Astrocyte (in vitro differentiated cells and primary cell): ENCODE measurements at places on chromosomes 6 and 20.

- DNase-seq = no peak
Observed at GRCh38 chr6:49733680-49734079, 10.5 kb downstream of the CRISP3 start.

GRCh38 chr6:153668758-153669157, 370.3 kb upstream of the OPRM1 start:
- DNase-seq = no peak

DNA sequence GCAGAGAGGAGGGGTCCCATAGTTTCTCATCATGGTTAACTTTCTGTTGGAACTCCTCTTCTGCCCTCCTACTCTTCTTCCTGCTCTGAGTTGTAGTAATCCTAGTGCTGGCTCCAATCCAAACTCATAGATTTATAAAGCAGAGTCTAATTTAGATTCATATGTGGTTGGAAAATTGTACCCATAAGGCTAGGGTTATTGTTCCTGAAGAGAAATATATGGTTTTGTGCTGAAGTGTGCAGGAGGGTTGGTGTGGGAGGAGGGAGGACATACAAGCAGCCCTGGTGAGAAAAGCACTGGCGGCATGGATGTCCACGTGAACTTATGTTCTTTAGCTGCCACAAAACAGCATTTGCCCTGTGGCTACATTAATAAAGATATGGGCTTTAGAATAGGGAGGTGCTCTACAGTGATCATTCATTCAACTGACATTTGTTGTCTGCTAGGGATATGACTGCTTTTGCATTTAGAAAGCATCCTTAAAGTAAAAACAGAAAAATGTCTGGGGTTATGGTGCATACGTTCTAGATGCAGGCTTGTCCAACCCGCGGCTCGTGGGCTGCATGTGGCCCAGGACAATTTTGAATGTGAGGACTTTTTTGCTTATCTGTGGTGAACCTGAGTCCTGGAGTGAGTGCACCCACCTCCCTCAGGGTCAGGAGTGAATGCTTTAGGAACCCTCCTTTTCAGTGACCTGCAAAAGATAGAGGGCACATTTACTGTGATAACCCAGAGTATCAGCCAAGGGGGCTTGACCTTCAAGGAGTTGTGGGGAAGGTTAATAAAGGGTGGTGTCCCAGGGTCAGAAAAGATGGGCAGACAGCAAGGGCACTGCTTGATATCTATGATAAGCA, 4.1 kb downstream of the HLA-A start:
- DNase-seq = no peak

GRCh38 chr6:154542747-154543146, 32.3 kb upstream of the CNKSR3 start:
- DNase-seq = no peak

GRCh38 chr20:57686931-57687652, 22.7 kb downstream of the PMEPA1 start:
- no peak for DNase-seq

GRCh38 chr6:154738551-154738961, 5.3 kb downstream of the SCAF8 start:
- no peak for DNase-seq

DNA sequence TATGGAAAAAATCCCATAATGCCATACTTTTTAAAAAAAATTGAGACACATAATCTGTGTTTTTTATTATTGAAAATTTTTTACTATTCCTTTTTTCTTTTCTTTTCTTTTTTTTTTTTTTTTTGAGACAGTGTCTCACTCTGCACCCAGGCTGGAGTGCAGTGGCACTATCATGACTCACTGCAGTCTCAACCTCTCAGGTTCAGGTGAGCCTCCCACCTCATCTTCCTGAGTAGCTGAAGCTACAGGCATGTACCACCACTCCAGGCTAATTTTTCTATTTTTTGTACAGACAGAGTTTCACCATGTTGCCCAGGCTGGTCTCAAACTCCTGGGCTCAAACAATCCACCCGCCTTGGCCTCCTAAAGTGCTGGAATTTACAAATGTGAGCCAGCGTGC, 100.4 kb downstream of the AFG1L start:
- no peak for DNase-seq

GRCh38 chr6:169689287-169689686, 12.5 kb downstream of the WDR27 start:
- peak; percentile 96 for DNase-seq

- no peak for DNase-seq
Observed at GRCh38 chr6:73728548-73729205, 32.7 kb downstream of the CD109 start.

DNA sequence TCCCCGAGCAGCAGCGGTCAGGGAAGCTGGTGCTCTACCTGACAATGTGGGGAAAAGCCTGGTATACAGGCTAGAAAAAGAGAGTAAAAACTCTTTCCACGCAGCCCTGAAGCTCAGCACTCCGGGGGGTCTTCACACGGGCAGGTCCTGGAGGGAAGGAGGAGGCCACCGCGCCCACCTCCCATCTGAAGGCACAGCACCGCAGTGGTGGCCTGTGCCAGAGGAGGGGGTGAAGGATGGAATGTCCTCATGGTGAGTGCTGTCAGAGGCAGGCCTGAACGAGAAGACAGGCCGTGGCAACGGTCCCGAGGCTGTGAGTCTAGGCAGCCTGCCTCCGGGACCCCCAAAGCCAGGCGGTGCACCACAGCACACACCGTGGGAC, 5.8 kb downstream of the SLC2A4RG start:
- DNase-seq = no peak

- no peak for DNase-seq
Observed at GRCh38 chr6:169341706-169342105, 88.1 kb upstream of the THBS2 start.

DNA sequence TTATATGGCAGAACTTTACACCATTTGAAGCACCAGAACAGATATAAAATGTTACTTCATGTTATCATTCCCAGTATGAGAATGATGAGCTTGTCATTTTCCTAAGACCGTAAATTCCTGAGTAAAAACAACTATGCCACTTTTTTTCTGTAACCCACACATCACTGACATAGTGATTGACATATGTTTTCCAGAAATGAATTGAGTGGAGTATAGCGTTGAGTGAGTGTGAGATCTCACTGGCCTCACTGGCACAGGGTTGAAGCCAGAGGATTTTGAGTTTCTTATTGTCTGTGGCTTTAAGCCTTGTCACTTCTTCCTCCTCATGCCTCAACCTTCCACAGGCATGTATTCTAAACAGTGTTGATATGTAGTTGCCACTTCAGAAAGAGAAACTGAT, 62.3 kb downstream of the PDE7B start:
- no peak for DNase-seq

GRCh38 chr6:111714416-111715270, 109.0 kb upstream of the TRAF3IP2 start:
- DNase-seq = no peak

DNA sequence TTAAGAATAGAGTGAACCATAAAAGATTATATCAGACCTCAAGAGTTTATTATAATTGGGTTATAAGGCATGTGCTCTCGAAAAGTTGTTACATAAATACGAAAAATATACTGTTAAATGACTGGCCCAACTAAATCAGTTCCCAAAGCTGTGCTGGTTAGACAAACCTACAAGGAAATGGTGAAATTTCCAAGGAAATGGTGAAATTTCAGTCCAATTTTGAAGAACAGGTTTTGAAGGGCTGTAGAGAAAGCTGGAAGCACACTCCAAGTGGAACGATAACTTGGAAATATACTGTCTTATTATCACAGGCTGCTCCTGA, 400 bp upstream of the TRMT11 start:
- no peak for DNase-seq

- peak; percentile 38 for DNase-seq
Observed at GRCh38 chr6:139448051-139448649, 73.7 kb upstream of the CITED2 start.

GRCh38 chr6:70258483-70258882, 44.4 kb downstream of the COL9A1 start:
- DNase-seq = no peak

GRCh38 chr20:59437601-59438031, 137.2 kb downstream of the EDN3 start:
- no peak for DNase-seq

- no peak for DNase-seq
Observed at GRCh38 chr20:59945175-59945574, 5.0 kb downstream of the FAM217B start.

DNA sequence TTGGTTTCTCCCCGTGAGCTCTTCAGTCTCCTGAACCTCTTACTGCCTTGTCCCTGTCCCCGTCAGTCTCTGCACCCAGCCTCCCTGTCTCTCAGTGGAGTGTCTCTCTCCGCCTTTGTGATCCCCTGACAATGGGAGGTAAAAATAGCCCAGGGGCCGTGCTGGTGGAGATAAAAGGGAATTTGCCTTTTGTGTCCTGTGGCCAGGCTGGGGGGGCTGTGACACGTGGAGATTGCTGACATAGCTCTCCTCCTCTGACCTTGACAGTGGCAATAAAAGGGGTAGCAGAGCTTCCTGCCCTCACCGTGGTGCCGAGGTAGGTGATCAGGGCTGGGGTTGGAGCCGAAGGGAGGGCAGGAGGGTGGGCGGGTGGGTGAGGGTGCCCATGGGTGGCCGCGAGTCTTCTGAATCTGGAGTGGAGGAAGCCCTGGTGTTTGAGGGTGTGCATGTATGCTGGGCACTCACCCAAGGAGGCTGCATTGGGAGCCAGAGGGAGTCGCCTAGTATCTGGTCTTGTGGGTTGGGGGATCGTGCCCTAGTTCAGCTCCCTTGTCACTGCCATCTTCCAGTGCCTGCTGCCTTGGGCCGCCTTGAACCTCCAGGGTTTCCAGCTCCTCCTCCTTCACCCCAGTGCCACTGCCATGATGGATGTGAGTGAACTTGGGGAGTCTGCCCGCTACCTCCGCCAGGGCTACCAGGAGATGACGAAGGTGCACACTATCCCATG, 21.9 kb downstream of the MYH7B start:
- no peak for DNase-seq

DNA sequence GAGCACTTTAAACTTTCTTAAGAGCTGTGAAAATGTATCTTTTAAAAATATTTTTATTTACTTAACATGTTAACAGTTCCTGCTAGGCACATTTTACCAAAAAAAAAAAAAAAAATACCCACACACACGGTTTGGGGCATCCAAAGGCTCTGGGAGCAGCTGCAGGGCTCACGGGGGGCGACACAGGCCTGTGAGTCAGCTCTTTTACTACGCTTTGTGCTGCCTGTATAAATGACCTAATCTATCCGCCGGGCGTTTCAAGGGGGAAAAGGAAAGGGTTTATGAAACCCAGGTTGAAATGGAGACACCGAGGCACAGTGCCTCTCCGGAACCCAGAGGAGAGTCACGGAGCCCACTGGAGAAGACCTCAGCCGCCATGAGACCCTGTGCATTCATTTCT, 40.4 kb downstream of the DLL1 start:
- DNase-seq = no peak

GRCh38 chr6:51711876-51712275, 375.5 kb downstream of the PKHD1 start:
- no peak for DNase-seq

- DNase-seq = peak; percentile 94
Observed at GRCh38 chr6:144264270-144265060, 20.7 kb upstream of the UTRN start.

GRCh38 chr6:144344646-144345045, 59.5 kb downstream of the UTRN start:
- no peak for DNase-seq

DNA sequence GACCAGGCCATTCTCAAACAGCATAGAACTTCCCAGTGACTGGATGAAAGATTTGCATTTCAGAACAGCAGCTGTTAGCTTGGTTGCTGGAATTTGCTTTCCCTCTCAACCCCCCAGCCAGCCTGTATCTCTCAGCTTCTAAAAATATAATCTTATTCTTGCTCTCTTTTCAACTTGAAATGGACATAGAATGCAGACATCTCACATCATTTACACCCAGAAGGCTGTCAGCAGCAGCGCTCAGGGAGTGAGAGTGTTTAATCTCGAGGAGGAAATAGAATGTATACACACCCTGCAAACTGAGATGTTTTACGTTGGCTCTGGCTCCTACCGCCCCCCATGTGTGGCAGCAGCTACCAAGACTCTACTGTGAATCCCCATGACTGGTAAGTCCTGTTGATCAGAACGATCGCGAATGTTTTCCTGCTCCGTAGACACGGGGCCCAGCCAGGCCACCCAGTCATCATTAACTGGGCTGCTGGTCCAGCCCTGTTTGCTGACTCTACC, 163.4 kb upstream of the SLC24A3 start:
- no peak for DNase-seq

- DNase-seq = no peak
Observed at GRCh38 chr6:6993503-6994237, 114.1 kb upstream of the RREB1 start.

DNA sequence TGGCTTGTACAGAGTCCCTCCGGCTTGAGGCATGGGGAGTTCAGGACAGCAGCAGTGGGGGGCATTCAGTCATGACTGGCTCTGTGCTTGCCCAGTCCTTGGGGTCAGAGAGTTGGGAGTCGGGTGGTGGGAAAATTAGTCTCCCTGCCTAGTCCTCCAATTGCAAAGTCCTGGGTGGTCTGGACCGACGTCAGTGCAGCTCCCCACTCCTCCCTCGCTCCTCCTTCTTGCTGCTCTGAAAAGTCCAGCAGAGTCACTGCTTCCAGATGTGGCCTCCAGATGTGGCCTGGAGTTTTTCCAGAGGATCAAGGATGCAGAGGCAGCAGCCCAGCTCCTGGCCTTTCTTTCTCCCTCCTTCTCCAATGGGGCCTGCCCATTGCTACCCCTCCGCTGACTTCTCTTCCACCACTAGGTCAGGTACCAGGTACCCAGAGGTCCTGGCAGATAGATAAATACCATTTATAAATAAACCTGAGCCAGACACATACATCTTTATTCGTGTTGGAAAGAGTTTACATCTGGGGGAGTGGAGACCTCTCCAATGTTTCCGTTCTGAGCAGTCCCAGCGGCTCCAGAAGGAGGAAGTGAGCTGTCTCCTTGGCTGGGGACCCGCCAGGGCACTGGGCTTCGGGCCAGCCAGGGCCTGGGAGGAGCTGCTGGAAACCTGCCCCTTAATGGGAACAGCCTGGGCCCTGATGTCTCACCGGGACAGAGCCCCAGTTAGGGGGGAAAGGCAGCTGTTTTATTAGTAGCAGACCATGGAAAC, 49.0 kb upstream of the RNF24 start:
- peak; percentile 86 for DNase-seq

DNA sequence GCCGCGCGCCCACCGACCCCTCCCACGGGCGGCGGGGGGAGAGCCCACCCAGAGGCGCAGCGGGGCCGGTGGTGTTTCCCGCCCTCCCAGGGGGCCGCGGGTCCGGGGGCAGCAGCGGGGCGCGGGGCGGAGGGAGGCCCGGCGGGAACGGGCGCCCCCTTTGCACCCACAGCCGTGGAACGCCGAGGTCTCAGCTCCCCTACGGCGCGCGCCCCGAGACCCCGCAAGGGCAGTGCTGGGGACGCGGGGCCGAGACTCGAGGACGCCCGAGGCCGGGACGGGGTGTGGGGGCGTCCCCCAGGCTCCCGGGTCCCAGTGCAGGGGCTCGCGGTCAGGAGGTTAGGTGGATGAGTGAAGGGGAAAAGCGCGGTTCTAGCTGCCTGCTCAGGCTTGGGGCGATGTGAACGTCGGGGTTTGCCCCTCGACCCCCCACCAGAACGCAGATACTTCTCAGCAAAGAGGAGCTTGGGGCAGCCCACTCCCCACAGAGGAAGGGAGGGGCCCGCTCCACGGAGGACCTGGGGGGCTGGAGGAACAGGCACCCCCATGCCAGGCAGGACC, 65.5 kb upstream of the BHLHE23 start:
- no peak for DNase-seq

GRCh38 chr6:168182366-168182765, 103.4 kb upstream of the FRMD1 start:
- DNase-seq = no peak

- no peak for DNase-seq
Observed at GRCh38 chr20:39429726-39430125, 467.6 kb downstream of the DHX35 start.
